GM19239 (cell line): ENCODE measurements at places on chromosomes 4 and X.

- no peak for DNase-seq
Observed at GRCh38 chr4:137509855-137510282, 22.4 kb downstream of the PCDH18 start.

DNA sequence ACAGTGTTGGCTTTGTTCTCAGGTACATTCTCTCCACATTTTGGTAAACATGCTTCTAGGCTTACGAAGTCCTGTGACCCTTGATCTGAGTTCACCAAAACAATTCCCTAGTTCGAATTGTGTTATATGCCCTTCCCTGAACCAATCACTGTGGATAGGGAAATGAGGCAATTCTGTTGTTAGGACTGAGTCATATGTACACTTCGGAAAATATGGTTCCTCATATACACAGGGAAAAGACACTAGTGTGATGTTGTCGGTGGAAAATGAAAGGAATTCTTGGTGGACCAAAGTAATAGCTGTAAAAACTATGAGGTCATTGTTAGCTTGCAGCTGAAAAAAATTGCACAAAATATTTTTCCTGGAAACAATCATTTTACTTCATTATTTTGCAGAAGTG lies 46.6 kb upstream of the MAGEC2 start:
- no peak for DNase-seq

DNA sequence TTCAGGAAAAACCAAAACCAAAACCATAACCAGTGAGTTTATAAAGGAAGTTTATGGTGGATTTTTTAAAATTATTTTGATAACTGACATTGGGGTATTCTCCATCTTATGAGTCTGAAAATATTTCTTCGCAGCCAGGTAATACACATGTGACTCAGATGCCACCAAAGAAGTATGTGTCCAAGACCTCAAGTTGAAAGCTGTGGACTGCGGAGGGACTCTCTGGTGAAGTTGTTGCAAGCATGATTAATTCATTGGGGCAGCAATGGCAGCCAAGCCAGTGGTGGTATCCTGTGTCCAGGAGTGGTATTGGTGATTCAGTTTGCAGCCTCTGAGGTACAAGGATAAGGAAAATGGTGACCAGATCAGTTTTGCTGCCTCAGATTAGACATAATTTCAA lies 14.0 kb upstream of the ADH5 start:
- no peak for DNase-seq

DNA sequence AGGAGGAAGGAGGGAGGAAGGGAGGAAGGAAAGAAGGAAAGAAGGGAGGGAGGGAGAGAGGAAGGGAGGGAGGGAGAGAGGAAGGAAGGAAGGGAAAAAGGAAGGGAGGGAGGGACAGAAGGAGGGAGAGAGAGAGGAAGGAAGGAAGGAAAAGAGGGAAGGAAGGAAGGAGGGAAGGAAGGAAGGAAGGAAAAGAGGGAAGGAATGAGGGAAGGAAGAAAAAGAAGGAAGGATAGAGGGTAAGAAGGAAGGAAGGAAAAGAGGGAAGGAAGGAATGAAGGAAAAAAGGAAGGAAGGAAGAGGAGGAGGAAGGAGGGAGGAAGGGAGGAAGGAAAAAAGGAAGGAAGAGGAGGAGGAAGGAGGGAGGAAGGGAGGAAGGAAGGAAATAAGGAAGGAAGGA lies 796.8 kb downstream of the ARAP2 start:
- no peak for DNase-seq

DNA sequence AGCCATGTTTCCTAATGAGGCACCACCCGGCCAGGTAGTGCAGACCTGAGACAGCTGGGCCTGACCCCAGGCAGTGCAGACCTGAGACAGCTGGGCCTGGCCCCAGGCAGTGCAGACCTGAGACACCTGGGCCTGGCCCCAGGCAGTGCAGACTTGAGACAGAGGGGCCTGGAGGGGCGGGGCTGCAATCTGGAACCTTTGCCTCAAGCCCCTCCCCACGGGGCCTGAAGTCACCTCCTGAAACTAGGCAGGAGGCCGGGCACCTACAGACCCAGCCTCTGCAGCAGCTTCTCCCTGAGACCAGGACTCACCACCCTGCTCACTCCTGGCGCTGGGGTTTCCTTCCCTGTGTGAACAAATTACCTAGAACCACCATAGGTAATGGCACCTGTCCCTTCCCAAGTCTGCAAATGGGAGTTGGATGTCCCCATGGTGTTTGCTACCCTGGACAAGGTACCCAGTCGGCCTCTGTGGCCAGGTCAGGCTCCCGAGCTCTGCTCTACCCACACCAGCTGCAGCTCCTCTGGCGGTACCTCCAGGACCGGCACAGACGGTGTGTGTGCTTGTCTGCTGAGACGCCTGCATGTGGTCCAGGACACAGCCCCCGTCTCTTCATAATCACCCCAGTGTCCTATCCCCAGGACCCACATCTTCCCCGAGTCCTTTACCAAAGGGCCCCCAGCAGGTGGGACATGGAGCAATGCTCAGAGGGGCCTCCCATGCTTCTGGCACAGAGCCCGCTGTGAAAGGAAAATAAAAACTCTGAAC lies 53.1 kb upstream of the C4orf50 start:
- DNase-seq = no peak

DNA sequence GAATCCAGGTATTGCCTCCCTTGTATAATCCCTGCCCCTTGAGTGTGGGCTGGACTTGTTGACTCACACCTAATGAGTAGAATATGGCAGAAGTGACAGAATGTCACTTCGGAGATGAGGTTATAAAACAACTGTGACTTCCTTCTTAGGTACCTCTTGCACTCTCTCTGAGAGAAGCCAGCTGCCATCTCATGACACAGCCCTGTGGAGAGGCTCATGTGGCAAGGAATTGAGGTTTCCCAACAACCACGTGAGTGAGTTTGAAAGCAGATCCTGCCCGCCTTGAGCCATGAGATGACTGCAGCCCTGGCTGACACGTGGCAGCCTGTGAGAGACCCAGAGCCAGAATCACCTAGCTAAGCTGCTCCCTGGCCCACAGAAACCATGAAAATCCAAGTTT lies 13.5 kb downstream of the ASB11 start:
- no peak for DNase-seq

GRCh38 chrX:71111921-71112431 lies 599 bp upstream of the IL2RG start:
- no peak for DNase-seq

- DNase-seq = no peak
Observed at GRCh38 chr4:165763640-165764039, 109.4 kb upstream of the TLL1 start.

DNA sequence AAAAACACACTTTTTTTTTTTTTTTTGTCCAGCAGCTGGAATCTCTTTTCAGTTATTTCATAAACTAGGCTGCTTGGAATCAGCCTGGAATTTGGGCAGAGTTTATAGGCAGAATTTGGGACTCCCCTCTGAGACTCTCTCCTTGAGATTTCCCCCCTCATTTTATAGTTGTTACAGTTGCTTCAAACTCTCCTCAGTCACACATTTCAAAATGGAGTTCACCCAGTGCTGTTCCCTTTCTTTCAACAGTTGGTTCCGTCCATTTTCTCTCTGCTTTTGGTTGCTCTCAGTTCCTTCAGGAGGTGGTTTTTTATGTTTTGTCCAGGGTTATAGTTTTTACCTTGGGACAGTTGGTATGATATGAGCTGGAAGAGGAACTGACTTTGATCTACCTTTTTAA lies 27.5 kb downstream of the NSD2 start:
- DNase-seq = no peak

GRCh38 chr4:8171984-8172924 lies 13.6 kb upstream of the ABLIM2 start:
- DNase-seq = no peak

GRCh38 chrX:149909324-149910177 lies 19.8 kb upstream of the HSFX4 start:
- DNase-seq = no peak

DNA sequence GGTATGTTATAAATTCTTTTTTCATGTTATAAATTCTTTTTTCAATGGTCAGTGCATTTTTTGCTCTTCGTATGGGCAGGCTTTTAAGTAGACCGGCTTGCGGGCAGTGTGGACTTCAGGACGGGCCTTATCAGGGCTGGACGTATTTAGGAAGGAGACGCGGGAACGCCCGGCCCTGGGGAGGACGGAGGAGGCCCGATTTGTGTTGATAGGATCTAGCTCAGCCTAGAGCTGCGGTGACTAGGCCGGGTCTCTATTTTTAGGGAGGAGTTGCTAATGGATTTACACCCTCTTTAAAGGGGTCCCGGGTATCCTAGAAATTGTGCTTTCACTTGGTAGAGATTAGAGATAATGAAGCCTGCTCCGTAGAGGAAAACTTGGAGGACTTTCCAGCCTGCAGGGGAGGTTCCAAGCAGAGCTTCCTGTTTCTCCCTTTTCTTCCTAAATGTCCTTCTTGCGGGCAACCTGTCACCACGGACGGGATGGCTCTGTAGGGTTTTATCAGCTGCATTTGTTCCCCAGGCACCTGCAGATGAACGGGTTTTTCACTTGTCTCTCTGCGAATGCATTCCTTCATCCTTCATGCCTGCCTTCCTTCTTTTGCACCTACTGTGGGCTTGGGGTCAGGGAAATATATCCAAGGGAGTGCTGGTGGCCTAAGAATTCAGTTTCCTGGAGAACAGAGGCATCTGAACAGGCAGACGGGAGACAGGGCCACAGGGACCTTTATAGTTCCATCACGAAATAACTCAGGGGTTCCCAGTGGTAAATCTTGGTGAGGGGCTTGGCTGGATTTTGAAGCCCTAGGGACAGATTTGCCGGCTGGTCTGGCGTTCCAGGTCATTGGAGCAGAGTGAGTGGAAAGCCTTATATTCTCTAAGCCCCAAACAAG lies 1.4 kb downstream of the CD99 start:
- no peak for DNase-seq

DNA sequence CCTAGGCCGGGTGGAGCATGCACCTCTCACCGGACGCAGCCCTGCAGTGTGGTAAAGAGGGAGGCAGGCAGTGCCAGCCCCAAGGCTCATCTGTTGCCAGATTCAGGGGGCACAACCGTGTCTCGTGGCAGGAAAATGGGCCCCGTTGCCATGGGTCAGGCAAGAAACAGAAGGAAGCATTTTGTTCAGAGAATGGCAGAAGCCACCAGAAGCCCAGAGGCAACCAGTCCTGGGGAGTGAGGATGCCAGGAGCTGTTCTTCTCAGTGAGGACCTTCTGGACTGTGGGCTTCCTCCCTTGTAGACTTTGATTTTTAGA lies 12.5 kb upstream of the UVSSA start:
- no peak for DNase-seq

GRCh38 chrX:150446151-150446550 lies 83.0 kb downstream of the MAMLD1 start:
- DNase-seq = no peak

- DNase-seq = no peak
Observed at GRCh38 chr4:45946699-45947098, 177.2 kb downstream of the GABRG1 start.

DNA sequence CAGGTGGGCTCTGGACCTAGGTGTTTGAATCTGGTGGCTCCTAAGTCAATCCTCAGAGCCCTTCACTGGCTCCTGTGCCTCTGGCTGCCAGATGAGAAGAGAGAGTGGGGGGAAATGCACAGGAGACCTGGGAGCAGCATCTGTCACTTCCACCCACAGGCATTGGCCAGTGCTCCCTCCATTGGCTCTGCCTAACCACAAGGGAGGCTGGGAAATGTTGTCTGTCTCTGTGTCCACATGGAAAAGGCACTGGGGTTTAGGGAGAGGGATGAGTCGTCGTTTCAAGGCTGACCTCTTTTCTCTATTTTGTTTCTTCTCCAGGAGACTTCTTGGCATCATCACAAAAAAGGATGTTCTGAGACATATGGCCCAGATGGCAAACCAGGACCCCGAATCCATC lies 76.4 kb downstream of the CLCN4 start:
- DNase-seq = no peak

DNA sequence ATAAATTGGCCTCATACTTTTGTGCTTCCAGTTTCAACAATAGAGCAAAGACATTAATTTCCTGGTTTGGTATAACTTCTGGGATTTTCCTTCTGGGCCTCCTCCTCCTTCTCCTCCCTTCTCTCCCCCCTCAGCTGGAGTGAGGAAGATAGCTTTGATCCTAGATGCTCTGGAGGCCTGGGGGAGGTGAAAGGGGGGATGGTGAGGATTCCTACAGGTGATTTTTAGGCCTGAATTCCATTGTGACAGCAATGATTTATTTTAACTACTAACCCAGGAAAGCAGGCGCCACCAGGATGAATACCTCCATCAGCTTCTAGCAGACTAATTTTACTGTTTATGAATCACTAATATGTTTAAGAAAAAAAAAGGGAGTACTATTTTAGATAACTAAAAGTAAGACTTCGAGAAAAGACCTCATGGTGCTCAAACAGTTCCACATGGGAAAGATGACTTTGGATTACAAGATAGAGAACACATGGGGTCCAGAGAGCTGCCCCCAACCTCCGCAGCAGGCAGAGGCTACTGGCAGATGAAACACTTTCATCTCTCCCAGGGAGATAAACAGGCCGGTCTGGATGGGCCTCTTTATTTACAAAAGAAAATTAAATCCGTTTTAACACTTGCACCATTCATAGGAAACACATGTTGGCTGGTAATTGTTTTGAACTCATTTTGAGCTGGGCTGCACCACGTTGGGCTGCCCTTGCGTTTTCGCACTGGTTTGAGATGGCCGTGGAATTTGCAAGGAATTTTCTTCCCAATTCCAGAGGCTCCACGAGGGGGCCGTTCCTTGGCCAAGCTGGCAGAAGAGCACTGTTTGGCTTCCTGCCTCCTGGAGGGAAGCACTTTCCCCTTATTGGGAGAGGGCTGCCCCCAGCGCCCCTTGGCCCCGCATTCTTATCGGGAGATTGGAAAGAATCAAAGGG lies 125.1 kb upstream of the STX18 start:
- no peak for DNase-seq

GRCh38 chr4:148443512-148444295 lies 1.5 kb upstream of the NR3C2 start:
- no peak for DNase-seq

DNA sequence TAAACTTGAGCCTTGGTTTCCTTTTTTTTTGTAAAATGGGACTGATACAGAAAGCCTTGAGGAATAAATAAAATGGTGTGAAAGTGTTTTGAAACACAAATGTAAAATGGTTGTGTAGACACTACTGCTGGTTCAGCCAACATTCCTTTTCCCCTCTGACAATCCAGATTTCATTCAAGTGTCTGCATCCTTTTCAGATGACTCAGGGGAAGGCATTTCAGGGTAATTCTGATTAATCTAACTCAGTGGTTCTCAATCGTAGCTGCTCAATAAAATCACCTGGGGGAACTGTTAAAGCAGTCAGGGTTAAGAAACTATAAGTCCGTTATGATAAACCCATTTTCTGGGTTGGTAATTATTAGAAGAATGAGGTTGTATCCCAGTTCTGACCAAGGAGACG lies 4.6 kb downstream of the ARHGAP10 start:
- no peak for DNase-seq

DNA sequence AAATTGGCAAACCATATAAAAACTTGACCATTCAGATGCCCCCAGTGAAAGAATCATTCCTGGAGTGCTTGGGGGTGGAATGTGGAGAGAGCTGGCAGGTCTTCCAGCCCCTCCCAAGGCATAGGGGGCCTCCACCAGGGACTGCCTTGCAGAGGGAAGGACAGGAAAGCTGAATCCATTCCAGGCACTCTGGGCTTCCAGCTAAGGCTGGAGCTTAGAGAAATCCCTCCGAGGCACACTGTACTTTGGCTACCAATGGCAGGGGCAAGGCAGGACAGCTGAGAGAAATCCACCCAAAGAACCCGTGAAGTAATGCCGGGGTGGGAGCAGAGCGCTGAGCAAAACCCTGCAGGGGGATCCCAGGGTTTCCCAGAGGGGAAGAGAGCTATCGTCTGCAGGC lies 4.0 kb downstream of the CENPU start:
- DNase-seq = no peak
